ENCODE measurements at places on chromosomes 16 and 17.

GRCh38 chr16:3752984-3753383 lies 35.7 kb upstream of the TRAP1 start:
- no peak for DNase-seq

GRCh38 chr17:58470356-58470755 lies 17.9 kb downstream of the HSF5 start:
- no peak for DNase-seq

- no peak for DNase-seq
Measured at GRCh38 chr17:78425429-78425828, 47.0 kb downstream of the PGS1 start.

- DNase-seq = no peak
Measured at GRCh38 chr17:44397479-44398440, 8.3 kb upstream of the ITGA2B start.

GRCh38 chr17:80774146-80774545 lies 217.5 kb upstream of the CHMP6 start:
- no peak for DNase-seq

- no peak for DNase-seq
Measured at GRCh38 chr16:50457423-50457822, 88.6 kb upstream of the BRD7 start.

DNA sequence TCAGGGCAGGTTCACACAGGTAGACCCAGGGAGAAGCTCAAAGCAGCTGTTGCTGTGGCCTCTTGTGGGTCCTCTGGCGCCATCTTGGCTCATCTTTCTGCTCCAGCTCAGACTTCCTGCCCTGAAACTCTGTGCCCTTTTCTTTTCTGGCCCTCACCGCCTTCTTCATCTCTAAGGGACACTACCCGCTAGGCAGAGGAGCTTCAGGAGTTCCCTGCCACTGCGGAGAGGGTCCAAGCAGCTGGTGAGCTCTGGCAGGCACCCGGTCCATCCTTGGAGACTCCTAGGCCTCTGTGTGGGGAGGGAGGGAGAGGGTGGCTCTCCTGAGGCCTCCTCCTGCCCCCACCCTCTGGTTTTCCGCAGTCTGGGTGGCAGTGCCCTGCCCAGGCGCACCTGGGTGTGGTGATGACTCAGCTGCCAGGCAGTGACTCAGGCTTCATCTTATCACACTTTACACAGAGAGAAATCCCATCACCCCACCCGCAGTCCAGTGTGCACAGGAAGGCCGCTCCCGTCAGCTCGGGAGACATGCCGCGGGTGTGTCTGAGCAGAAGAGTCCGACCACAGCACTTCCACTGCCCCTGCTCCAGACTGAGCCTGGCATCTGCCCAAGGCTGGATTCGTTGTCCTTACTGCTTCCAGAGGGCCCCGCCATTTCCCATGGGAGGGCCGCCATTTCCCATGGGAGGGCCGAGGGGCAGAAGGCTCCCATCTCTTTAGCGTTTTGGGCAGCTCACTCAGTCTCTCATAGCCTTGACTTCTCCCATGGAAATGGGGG lies 7.3 kb downstream of the NT5C start:
- DNase-seq = peak; percentile 78

GRCh38 chr17:67435122-67435521 lies 58.0 kb downstream of the PITPNC1 start:
- peak; percentile 82 for DNase-seq

- no peak for DNase-seq
Measured at GRCh38 chr16:85293904-85294642, 181.8 kb upstream of the CIBAR2 start.

DNA sequence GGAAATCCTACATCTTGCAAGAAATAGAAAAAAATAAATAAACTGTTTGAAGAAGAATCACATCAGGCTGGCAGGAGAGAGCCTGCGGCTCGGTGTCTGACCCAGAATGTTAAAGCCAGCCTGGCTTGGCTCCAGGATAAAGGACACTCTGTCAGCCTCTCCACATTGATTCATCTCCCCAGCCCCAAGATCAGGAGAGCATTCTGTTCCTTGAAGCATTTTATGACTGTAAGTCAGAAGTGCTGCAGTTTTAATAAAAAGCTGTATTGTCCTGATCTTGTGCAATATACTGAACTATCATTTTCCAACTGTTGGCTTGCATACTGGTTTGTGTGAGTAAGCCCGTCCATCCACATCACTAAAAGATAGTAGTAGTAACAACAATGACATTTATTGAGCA lies 426.6 kb downstream of the HAPSTR1 start:
- no peak for DNase-seq

GRCh38 chr17:63741143-63741407 lies 524 bp downstream of the STRADA start:
- no peak for DNase-seq

DNA sequence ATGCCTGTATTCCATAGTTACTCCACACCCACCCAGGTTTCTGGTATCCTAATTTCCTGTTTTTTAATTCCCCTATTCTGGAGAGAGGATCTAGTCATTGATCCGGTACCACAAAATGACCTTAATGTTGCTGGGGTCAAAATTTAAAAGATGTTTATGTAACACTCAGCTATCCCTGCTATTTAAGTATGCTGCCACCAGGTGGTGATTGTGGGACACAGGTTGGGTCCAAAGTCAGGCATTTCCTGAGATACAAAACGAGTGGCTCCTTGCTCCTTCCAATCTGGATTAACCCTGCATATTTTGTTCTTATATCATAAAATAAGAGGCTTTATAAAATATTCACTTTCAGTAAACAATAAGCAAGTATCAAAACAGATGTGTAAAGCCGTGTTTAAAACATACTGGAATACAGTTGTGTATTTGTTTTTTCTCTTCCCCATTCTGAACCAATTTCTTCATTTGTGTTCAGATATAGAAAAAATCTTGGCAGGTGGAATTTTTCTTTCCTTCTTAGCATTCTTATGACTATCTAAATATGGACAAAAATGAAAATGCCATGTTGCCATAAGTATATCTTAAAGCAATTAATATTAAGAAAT lies 16.3 kb downstream of the HS3ST4 start:
- no peak for DNase-seq

GRCh38 chr16:25481636-25482035 lies 210.1 kb upstream of the HS3ST4 start:
- no peak for DNase-seq

DNA sequence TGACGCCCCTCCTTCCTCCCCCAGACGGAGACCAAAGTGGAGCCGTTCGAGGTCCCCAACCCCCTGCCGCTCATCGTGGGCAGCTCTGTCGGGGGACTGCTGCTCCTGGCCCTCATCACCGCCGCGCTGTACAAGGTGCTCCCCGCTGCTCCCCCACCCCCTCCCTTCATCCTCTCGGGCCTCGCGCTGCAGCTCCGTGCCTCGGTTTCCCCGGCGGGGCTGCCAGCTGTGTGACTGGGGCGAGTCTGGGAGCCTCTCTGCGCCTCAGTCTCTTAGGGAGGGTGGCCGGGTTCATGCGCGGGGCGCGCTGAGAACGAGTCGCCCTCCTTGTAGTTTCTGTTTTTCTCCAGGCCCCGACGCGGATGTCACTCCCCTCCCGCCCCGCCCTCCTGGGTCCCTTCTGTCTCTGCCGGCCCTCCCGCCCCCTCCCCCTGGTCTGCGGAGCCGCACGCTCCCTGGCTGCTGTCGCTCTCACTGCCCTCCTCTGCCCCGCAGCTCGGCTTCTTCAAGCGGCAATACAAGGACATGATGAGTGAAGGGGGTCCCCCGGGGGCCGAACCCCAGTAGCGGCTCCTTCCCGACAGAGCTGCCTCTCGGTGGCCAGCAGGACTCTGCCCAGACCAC lies 23.7 kb upstream of the ITGAX start:
- no peak for DNase-seq

GRCh38 chr16:78543023-78543422 lies 443.6 kb downstream of the WWOX start:
- no peak for DNase-seq
